ENCODE measurements at places on chromosomes 5 and 9.
A peak's percentile ranks its signal among the peaks of the same experiment; 100 is the strongest.

GRCh38 chr9:112379177-112380101, 469 bp upstream of the HSDL2 start:
- peak; percentile 100 for DNase-seq

DNA sequence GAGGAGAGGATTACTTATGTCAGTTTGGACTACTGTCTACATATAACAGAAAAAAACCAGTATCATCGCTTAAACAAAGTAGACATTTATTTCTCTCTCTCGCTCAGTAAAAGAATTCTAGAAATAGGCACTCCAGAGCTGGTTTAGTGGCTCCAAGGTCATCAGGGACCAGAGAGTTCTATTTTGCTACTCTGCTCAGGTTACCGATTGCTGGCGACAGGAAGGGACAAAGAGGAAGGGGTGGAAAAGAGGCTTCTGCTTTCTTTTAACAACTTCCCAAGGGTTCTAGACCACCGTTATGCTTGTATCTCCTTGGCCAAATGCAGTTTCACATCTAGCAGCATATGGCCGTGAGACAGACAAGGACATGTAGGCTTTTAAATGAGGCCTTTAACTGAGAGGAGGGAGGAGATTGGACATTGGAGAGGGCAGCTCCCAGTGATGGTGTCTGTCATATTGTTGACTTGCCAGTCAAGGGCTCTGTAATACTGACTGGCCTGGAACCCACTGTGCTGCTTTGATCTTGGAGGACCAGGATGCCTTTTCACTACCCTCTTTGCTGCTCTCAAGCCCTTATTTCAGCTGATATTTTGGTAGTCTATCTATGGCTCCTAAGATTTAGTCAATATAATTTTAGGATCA, 15.6 kb upstream of the DCP2 start:
- no peak for DNase-seq

- peak; percentile 55 for DNase-seq
These were observed 539.5 kb downstream of the EBF1 start for GRCh38 chr5:158560170-158560569.

- DNase-seq, result no peak
These were observed 9.3 kb downstream of the OR1N2 start for GRCh38 chr9:122562134-122562760.

GRCh38 chr9:129936222-129936621, 101.0 kb downstream of the USP20 start:
- no peak for DNase-seq

DNA sequence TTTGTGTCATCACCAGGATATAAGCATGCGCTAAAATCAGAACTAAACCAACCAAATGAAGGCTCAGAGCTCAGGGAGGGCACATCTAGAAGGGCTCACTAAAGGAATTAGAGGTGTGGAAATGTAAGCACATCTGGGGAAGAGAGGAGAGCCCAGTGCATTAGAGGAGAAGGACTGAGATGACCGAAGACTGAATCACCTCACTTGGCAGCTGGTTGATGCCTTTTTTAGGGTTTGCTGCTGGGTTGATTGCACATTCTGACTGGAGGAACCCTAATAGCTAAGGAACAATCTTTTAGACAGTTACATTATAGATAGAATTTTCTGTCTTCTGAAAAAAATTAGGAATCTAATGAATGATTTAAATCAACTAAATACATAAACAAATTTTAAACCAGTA, 8.2 kb upstream of the IFNA21 start:
- DNase-seq, result no peak

DNA sequence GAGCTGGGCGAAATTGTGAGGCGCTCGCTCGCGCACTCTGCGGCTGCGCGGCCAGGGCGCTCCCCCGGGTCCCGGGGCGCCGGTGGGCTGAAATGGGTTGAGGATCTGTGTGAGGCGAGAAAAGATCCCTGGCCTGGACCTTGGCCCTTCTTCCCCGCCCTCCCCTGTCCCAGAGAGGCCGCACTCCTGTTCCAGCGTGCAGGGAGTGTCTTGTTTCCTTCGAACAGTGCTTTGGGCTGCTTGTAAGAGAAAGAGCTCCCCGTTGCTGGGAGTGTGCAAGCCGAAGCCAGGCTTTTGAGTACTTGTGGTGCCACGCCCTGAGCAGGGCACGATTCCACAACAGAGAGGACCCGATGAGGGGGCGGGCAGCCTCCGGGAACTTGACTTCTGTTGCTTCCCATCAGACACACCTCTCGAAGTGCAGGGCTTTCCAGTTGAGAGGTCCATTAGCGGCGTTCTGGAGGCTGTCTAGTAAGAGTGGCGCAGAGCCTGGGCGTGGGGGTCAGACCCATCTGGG, 535 bp downstream of the DOLPP1 start:
- DNase-seq, result no peak

GRCh38 chr5:95533106-95533505, 21.7 kb downstream of the SKIC3 start:
- DNase-seq, result no peak

Measured in Right ventricle myocardium superior (tissue), 1 donor.